CD4-positive, CD25-positive, alpha-beta regulatory T cell (primary cell): ENCODE measurements at places on chromosomes 6 and 20. TPM values are rescaled to one million over a fixed set of nuclear protein-coding genes. Genes with fewer than 3 reads are reported as not detected.

Gene CRISP3
- not detected for total RNA-seq

DNA sequence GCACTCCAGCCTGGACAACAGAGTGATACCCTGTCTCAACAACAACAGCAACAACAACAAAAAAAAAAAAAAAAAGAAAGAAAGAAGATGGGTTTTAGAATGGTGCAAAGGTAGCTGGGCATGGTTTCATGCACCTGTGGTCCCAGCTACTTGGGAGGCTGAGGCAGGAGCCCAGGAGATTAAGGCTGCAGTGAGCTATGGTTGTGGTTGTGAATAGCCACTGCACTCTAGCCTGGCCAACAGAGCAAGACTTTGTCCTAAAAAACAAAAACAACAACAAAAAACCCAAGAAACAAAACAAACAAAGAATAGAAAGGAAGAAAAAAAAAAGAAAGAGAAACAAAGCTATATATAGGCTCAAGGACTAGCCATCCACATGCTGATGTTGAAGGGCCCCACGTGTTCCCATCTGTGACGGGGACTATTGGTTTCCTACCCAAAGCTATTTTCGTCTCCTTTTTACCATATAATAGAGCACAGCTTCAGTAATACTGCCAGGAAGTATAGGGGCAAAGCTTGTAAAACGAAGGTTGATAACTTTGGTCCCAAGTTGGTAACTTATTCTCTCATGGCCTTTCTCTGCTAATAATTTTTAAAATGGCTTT lies 7.9 kb upstream of the EEF1E1 start:
- no peak for DNase-seq

Gene VGLL2
- not detected for total RNA-seq

Gene NELFE
- 51.4 TPM for total RNA-seq

- no peak for DNase-seq
These were observed 277.1 kb downstream of the SYNE1 start for GRCh38 chr6:152360034-152360433.

Gene SLC32A1
- not detected for total RNA-seq

DNA sequence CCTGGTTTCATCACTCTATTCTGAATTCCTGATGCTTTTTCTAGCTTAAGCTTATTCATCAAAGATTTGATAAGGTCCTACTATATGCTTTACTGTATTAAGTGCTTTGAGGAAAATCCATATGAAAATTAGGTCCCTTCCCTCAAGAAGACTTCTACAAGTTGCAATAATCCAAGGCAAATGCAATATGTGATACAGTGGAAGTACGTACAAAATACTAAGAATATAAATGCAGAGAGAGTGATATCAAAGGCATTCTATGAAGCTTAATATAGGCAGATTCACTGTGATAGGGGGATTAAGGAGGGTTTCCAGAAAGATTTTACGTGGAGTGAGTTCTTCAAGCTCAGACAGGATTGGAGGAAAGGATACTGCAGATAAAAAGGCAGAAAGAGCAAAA lies 142.1 kb downstream of the C6orf118 start:
- DNase-seq = no peak

DNA sequence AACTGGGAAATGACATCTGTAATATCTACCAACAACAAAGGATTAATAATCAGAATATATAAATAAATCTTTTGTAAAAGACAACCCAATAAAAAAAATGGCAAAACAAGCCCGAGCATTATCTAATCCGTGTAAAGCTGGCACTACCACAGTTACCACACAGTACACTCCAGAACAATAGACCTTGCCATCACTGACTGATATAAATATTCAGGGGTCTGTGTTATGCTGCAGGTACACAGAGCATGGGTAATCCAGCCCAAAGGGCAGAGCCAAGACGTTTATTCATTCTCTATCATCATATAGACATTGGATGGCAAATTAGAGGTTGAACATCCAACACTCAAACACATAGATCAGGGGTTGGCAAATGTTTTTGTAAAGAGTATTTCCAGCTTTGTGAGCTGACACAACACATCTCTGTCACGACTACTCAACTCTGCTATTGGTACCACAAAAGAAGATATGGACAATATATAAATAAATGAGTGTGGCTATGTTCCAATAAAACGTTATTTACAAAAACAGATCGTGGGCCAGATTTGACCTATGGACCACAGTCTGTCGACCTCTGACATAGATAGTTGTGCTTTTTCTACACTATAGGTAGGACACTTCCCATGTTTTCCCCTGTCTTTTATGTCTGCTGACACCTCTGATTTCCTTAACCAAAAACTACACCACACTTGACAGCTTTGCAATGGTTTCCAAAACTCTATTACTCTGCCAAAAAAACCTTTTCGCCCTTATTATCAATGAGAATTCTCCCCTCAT lies 4.5 kb downstream of the NCOA6 start:
- DNase-seq = no peak

DNA sequence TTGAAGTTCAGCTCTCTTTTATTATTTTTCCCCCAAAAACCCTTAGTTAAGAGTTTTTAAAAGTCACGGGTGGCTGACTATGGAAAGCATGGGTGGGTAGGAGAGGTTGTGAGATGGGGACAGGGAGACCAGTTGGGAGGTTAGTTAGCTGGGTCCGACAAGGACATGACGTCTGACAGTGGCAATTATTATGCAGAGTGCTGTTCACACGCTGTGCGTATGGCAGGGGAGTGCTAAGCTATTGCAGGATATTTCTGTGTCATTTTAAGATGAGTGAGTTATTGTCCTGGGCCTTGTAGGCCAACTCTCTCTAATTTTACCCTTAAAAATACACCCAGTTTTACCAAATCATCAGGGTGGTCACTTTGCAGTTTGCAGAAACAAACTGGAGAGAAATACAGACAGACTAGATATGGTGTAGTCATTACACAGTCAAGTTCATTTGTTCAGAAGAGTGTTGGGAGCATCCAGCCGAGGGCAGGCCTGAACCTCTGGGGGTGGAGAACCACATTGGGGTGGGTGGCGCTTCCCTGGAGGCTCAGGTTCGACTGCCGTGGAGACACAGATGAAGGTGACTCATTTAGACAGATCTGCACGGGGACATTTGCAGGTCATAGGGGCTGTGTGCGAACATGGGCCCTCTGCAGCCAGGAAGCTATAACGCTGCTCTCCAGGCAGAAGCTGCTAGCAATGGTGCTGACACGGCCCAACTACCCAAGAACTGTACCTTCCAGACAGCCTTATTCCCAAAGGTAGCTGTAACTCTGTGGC lies 307.6 kb downstream of the QKI start:
- DNase-seq = no peak

Gene TNXB
- 11.2 TPM for total RNA-seq

DNA sequence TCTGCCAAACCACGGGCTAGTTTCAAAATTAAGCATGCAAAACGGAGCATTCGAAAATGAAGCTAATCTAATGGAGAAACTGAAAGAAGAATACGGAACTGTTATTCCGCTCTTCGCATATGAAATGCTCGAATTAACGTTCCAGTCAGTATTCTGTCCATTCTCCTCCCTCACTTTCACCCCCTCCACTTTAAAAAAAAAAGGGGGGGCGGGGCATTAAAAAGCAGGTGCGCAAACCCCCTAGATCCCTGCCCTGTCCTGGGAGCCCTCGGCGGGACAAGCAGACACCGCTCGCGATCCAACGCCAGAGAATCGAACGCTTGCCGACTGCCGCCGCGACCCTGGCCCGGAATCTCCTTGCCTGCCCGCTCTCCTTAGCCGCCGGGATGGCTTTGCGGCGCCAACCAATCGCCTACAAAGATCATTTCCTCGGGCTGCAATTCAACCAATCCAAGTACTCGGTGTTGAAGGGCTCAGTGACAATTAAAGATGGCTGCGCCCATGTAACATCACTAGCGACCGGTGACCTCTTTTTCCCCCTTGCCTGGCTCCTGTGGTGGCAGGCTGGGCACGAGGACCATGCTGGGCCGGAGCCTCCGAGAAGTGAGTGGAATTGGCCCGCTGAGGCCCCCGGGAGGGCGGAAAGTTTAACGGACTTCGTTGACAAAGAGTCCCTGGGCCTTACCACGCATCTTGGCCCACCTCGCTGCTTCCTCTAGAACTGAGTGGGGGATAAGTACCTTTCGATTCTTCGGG lies at the start of the genes QRSL1 and RTN4IP1:
QRSL1 (plus strand) TSS at position 476 of the 756 bp plus-strand sequence; CDS start at position 580, 104 bp downstream.
RTN4IP1 (minus strand) TSS at position 396 of the 756 bp plus-strand sequence. CDS start 477 bp downstream, outside the sequence.
- peak; percentile 83 for DNase-seq

Gene AMD1
- 133 TPM for total RNA-seq

Gene TRAPPC3L
- 0.37 TPM for total RNA-seq

- no peak for DNase-seq
These were observed 96.4 kb upstream of the MRPS10 start for GRCh38 chr6:42313941-42314570.

GRCh38 chr6:143223895-143224294 lies 163.2 kb downstream of the AIG1 start:
- DNase-seq = no peak
